HCT116 (cell line): ENCODE measurements at places on chromosomes 7 and 10. TPM values are rescaled to one million over a fixed set of nuclear protein-coding genes. Genes with fewer than 3 reads are reported as not detected.

GPR85 gene
- not detected for total RNA-seq

NUP205 gene
- total RNA-seq = 91.0 TPM

EVX1 gene
- 0.25 TPM for total RNA-seq

PLAC9 gene
- not detected for total RNA-seq

CALHM3 gene
- total RNA-seq = 0.49 TPM

STEAP1 gene
- 18.8 TPM for total RNA-seq

CPA2 gene
- total RNA-seq = 1.5 TPM

METTL27 gene
- 30.4 TPM for total RNA-seq

PTPRN2 gene
- total RNA-seq = 2.1 TPM
